ENCODE measurements at places on chromosomes 1 and 21. TPM values are rescaled to one million over a fixed set of nuclear protein-coding genes. Genes with fewer than 3 reads are reported as not detected.

The CRNN gene
- not detected for total RNA-seq

The FUBP1 gene
- total RNA-seq, result 106 TPM

The GNAT2 gene
- total RNA-seq, result not detected

The C1QB gene
- total RNA-seq, result not detected

The CD84 gene
- total RNA-seq, result not detected

The ELAPOR1 gene
- 0.37 TPM for total RNA-seq

The MYCBP gene
- total RNA-seq, result 11.4 TPM

The LRRC71 gene
- 0.34 TPM for total RNA-seq

The TSPEAR gene
- total RNA-seq, result 0.47 TPM

The IL12RB2 gene
- total RNA-seq, result not detected

The FCGR3B gene
- total RNA-seq, result not detected

The CYP4X1 gene
- 6.3 TPM for total RNA-seq

The VWA5B1 gene
- not detected for total RNA-seq

DNA sequence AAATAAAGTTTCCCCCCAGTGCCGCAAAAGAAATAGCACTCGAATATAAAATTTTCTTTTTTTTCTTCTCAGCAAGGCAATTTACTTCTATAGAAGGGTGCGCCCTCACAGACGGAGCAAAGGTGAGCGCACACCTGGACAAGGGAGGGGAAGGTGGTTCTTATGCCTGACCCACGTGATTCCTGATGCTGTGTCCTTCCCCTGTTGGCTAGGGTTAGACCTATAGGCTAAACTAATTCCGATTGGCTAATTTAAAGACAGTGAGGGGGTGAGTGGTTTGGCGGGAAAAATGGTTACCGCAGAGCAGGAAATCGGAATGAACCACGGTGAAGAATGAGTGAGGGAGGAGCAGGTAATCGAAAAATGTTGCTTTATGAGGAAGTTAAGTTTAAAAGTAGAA, 607 bp upstream of the FAAH start:
- DNase-seq, result no peak

GRCh38 chr1:162704673-162705424, 72.6 kb downstream of the DDR2 start:
- no peak for DNase-seq

GRCh38 chr21:24881506-24881905, 725.8 kb downstream of the MRPL39 start:
- DNase-seq, result no peak

- DNase-seq, result peak; percentile 4
Observed at GRCh38 chr1:35111106-35111505, 31.9 kb downstream of the ZMYM1 start.

GRCh38 chr1:201648907-201649721, 110.2 kb downstream of the NAV1 start:
- no peak for DNase-seq

- no peak for DNase-seq
Observed at GRCh38 chr1:174519844-174520243, 72.1 kb downstream of the GPR52 start.

- DNase-seq, result no peak
Observed at GRCh38 chr1:231839999-231840398, 213.4 kb downstream of the DISC1 start.

- DNase-seq, result no peak
Observed at GRCh38 chr1:243798726-243799125, 51.3 kb downstream of the AKT3 start.

DNA sequence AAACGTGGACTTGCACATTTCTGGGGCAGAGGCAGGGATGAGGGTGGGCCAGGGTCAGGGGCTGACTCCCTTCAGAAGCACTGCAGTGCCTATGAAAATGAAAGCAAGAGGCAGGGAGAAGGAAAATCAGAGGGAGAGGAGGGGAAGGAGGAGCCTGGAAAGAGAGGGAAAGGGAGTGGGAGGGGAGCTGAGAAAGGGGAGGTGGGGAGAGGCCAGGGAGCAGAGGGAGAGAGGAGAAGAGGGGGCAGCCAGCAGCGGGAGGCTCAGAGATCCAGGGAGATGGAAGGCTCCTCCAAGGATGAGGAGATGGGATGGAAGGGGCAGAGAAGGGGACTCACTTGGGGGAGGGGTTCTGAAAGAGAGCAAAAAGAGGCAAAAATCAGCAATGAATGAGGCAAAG, 96.3 kb upstream of the KLHDC7A start:
- DNase-seq, result no peak

DNA sequence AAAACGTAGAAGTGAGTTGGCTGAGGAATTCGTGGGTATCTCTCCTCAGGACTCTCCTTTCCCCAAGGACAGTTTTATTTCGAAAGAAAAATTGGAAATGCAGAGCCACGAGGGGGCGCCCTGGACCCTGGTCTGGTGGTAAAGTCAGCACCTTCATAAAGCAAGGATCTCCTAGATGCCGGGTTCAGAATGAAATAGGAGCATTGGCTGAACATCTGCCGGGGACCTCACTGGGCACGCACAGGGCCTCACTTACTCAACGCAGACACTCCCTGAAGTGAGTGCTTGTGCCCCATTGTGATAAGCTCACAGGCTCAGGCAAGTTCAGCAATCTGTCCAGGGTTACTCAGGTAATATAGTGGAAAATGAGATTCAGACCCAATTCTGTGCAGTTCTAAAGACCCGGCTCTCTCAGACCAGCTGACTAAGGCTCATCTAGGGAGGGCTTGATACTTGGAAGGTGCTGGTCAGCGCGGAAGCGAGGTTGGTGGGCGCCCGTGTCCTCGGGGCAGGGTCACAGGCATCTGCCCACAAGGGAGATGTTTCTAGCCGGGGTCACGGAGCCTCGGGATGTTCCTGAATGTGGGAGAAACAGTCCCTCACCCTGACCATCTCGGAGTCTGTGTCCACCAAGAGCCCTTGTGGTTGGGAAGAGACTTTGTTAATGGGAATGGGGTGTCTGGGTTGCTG, 55.7 kb upstream of the ETV3 start:
- DNase-seq, result peak; percentile 77

DNA sequence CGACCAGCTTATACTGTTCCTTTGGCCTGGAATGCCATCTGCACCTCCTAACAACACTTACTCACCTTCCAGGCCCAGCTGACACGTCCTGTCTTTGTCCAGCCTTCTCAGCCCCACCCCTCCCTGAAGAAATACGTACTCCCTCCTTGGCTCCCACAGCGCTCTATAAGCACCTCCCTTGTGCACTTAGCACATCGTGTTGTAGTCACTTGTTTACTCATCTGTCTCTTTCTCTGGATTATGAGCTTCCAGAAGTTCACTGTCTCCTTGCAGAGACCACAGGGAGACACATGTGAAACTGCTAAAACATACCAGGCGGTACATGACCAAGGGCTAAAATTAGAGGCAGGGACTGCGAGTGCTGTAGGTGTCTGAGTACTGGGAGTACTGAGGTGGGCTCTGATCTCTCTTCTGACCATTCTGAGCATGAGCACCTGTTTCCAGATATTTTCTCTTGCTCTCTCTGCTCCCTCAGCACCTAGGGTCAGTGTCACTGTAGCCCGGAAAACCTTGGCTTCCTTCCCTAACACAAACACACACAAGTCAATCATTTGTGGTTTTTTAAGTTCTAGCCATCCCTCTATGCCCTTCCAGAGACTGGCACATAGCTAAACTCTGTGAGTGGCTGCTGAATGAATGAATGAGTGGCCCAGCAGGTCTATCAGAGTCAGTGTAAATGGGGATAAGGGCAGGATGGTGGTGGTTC, 5.1 kb downstream of the DCST1 start:
- peak; percentile 56 for DNase-seq

GRCh38 chr1:195085196-195085595, 1523.0 kb downstream of the KCNT2 start:
- no peak for DNase-seq

- peak; percentile 64 for DNase-seq
Observed at GRCh38 chr1:48203287-48203900, 19.1 kb upstream of the SLC5A9 start.

- DNase-seq, result peak; percentile 15
Observed at GRCh38 chr1:44239331-44239960, 26.2 kb downstream of the DMAP1 start.

DNA sequence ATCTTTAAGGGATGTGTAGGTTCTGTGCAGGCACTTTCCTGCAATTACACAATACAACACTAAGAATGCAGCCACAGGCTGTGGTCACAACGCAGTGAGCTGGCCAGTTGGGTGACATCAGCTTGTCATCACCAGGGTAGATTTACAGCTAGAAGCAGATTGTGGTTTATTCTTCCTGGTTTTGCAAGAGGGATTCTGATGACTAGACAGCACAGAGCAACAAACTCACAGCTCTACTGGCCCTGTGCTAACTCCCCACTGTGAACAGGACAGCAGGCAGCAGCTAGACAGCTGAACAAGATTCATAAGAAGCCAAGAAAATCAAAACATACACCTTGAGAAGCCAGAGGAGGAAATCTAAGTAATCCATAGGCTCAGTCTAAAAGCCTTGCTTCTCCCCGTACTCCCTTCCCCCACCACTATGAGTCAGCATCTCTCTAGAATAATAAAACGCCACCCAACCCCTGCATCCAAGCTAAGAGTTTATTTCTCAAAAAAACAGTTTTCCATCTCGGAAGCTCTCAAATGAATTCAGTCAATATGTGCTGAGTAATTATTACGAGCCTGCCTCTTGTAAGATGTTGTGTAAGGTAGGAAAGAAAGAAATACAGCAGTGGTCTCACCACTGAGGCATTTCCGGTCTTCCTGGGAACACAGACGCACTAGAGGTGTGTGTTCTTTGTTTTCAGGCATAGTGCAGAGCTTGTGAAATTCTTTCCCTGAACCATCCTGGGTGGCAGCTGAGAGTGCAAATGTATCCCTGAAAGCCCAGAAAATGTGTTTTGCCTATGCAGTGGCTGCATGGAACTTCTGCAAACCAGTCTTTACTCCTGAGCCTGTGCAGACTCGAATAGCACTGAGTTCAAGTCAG, 162.8 kb downstream of the NTPCR start:
- peak; percentile 80 for DNase-seq

DNA sequence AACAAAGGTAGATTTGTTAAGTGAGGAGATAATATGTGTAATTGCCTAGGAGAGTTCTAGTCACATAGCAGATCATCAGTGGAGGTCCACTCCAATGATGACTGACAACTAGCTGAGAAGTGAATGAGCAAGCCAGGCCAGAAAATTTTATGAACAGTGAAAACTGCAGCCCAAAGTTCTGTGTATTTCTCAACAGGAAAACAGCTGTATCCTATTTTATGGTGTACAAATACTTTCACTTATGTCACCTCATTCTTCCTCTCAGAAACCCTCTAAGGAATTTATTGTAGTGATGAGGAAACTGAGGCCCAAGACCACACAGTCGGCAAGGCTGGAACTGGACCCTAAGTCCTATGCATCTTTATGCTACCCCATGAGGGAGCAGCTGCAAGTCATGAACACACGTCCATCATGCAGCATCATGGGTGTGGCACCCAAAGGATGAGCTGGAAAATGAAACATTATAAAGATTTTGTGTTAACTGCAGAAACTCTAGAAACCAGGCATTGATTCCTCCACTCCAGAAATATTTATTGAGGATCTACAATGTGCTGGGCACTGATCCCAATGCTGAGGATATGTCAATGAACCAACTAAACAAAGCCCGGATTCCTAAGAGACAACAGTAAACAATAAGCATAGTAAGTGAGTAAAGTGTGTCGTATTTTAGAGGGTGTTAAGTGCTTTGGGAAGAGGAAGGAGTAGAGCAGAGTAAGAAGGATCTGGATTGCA, 99.5 kb upstream of the DUSP10 start:
- no peak for DNase-seq
